ENCODE measurements at places on chromosomes 11 and 22.
A peak's percentile ranks its signal among the peaks of the same experiment; 100 is the strongest.

GRCh38 chr11:111429066-111429506 lies 50.0 kb upstream of the POU2AF1 start:
- DNase-seq: peak; percentile 48

- DNase-seq: no peak
Measured at GRCh38 chr11:77109236-77110019, 6.8 kb downstream of the OMP start.

- no peak for DNase-seq
Measured at GRCh38 chr22:44147008-44147645, 33.6 kb upstream of the PARVG start.

GRCh38 chr11:28743061-28743550 lies 634.9 kb downstream of the METTL15 start:
- no peak for DNase-seq

- no peak for DNase-seq
Measured at GRCh38 chr11:81705283-81705682, 1028.4 kb downstream of the FAM181B start.

DNA sequence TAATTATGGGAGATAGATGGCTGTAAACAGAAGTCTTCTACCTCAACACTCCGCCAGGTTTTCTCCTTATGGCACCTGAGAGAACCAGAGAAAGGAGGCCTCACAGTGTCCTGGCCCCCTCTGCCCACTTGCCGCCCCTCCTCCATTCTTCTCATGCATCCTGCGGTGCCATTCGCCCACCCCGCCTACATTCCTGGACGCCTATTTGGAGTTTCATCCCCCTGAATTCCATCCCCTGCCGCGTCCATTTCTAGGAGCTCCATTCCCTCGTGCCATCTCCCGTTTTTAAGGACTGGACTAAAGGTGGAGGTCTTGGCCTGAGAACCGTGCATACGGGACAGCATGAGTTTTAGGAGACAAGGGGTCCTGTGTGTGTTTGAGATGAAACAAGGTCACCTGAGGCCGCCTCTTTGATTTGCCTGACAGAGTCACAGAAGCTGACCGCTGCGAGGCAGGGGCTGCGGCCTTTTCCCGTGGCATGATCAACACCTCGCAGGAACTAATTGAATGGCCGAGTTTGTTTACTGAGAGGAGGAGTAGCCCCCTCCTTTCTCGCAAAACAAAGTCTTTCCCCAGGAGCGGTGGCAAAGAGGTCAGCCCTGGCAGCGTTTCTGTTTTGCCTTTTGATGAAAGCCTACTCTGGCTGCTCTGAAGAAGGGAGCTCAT lies 246.2 kb downstream of the ST3GAL4 start:
- DNase-seq: no peak

DNA sequence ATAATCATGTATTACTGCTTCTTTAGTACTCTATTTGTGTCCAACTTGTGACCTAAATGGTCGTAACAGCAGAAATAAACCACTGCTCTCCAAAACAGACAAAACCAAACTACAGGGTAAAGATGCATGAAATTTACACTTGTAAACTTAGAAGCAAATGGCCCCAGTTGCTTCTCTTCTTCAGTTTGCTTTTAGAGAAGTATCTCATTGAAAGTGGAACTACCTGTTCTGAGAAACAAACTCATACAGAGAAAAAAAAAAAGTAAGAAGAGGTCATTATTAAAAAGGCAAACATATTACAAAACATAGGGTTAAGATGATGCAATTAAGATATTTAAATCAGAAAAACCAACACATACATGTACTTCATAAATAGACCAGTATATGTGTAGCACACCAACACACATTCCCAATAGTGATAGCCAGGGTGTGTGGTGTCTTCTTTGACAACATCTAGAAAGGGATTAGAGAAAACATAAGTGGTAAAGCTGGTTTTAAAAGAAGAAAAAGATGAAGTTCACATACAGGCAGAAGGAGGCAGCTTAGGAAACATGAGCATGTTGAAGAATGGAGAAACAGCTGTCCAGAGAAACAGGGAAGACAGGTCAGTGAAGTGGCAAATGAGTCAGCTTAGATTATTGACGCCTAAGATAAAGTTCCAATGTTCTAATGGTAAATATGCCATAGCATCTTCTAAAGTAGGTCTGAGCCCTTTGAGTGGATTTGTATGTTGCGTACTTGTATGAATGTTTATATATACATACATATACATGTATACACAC lies 844.7 kb upstream of the CCDC90B start:
- no peak for DNase-seq

DNA sequence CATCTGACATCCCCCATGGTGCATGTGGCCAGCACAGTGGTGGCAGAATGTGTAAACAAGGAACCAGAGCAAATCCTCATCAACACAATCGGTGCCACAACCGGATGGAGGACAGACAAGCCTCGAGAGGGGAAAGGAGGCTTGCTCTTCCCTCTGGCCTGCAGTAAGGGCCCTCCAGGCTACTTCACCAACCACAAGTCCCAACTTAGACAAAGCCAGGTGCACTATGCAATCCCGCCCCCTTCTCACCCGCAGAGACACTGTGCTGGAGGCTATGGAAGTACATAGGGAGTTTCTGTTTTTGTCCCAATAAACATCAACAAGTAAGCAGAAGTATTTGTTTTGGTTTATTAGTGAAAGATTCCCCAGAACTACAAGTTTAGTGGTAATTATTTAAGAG lies 54.3 kb downstream of the SPATA19 start:
- no peak for DNase-seq

- DNase-seq: no peak
Measured at GRCh38 chr22:27383896-27384295, 417.7 kb downstream of the MN1 start.

- DNase-seq: peak; percentile 16
Measured at GRCh38 chr22:45799291-45799690, 127.7 kb downstream of the ATXN10 start.

DNA sequence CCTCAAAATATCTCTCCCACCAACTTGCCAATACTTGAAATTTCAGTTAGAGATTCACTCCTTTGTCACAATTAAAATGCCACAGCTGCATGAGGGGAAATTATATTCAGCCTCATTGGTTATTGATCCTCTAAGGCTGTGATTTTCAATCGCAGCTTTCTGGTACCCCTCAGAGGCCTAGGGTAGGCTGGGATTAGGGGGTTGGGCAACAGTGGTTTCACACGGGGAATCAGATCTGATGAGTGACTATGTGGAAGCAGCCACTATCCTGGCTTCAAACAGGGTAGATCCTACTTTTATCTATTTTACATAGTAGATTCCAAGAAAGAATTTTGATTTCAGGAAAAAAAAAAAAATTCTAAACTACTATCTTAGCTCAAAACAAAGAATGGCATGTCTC lies 252.5 kb downstream of the DCDC1 start:
- no peak for DNase-seq

DNA sequence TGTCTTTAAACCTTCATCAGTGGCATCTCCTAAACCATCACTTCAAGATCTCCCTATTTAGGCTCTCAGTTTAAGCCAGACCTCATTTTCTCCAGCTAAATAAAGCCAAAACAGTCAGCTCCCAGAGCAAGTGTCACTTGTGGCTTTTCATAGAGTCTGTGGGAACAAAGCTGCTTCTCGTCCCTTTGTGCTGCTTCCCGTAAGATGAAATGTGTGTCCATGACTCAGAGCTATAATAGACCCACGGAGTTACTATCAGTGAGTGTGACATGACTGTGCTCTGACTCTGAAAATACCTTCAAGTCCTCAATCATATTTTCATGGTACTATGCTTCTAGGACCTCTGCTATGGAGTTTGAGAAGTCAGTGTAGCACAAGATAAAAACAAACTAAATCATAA lies 57.3 kb upstream of the SLN start:
- DNase-seq: peak; percentile 72

GRCh38 chr11:123046473-123047259 lies 15.3 kb downstream of the HSPA8 start:
- no peak for DNase-seq

DNA sequence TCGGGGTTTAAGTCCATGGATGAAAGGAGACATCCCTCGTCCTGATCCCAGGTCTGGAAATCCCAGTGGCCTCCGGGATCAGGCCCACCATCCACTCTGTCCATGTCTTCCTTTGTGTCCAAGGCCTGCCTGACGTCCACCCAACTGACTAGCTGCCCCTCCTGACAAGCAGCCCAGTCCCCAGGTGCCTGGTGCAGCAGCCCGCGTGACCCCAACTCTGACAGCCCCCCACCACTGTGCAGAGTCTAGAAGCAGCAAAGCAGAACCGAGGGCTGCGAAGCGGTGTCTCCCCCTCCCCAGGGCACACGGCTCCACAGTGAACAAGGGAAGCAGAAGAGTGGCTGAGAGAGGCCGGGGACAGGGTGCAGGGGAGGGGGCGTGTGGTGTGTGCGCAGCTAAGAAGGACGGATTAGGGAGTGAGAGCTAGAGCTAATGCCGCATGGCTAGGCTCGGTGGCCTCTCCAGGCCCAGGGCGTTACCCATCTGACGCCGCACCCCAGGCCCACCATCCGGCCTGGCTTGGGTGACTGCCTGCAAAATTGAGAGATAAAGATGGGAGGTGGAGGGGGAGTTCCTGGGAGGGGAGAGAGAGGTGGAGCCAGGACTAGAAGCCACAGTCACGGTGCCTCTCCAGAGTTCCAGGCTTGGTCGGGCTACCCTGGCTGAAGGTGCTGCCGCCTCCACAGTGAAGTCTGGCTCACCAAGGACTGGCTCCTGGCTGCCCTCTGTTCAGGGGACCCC lies 16.6 kb upstream of the BAIAP2L2 start:
- no peak for DNase-seq

GRCh38 chr11:89181111-89181510 lies 3.4 kb downstream of the TYR start:
- DNase-seq: no peak

DNA sequence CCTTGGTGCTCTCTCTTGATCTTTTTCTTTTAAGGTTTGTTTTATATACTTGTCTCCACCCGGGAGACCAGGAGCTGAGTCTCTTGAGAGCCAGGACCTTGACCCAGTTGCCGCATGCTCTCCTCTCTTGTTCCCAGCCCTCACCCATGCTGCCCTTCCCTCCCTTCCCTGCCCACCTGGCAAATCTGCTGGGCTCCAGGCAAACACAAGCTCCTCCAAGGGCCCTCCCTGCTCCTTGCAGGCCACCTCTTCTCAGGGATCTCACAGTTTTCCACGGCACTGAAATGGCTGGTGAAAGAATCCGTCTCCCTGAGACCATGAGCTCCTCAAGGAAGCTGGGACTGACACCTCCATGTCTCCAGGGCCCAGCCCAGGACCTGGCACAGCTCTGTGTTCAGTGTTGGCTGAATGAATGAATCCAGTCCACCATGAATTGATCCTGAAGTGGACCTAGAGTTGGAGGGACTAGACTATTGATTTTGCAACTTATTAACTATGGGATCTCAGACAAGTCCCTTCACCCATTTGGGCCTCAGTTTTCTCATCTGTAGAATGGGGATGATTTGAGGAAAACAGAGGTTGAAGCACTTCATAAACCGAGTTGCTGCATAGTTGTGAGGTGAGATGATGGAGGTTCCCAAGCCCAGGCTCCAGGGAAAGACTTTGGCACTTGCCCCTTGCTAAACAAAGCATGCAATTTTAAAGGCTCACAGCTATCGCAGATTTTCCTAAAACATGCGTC lies 25.1 kb upstream of the FBLN1 start:
- DNase-seq: no peak

GRCh38 chr11:30348035-30348434 lies 25.1 kb downstream of the ARL14EP start:
- no peak for DNase-seq

DNA sequence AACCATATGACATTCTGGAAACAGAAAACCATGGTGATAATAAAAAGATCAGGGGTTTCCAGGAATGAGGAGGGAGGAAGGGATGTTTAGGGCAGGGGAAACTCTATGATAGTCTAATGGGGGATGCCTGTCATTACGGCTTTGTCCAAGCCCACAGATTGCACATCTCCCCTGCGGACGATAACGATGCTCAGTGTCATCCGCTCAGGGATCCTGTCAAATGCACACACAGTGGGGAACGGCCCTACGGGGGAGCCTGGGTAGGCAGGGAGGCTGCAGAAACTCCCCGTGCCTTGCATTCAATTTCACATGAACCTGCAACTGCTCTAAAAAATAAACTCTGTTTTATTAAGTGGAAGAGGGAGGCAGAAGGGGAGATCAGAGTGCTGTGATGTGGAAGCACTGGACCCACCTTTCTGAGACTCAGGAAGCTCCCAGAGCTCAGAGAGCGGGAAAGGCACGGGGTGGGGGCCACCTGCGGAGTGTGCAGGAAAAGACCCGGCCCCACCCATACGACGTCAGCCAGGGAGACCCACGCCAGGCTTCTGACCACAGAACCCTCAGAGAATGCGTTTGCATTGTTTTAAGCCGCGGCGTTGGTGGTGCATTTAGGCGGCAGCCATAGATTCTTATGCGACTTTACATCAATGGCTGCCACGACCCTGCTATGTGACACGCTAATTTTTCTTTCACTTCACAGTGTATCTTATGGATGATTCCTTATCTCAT lies 543.5 kb downstream of the BRD1 start:
- no peak for DNase-seq

DNA sequence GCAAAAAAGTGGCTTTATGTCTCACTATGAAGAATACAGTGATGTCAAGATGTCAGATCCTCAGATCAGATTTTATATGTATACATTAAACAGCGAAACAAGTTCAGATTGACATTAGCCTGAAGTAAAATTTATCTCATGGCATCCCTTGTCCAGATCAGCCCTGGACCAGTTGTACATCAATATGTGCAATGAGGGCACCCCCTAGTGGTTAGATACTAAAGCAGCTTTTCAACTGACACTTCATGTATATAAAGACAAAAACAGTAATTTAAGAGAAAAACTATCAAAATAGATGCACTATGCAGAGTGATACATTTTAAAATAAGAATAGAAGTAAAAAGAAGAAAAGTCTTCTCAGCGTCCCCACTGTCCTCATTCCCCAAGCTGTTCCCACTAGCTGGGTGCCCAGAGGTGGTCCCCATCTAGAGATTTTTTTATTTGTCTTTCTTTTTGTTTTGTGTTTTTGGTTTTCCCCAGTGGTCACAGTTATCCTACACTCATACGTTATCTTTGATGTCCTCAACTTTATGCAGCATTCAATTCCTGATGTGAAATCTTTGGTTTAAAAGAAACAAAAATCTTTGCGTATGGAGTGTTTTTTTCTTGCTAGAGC lies 2193.4 kb upstream of the RAG2 start:
- peak; percentile 77 for DNase-seq

DNA sequence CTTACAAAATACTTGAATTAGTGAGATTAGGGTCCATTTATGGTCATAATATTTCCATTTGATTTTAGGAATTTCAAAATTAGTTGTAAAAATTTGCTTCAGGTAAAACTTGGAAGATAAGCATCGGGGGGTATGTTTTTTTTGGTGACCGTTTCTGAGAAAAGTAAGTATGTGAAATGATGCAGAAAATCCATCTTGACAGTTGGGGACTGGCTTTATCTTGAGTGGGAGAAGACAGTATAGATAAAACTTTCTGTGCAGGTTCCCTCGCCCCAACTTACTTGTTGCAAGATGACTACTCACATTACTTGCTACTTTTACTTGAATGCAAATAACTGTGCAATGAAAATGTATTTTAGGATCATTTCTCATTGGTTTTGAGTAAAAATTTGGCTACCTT lies 49.5 kb downstream of the DNAJC24 start:
- DNase-seq: no peak

GRCh38 chr22:19970031-19970478 lies 28.4 kb upstream of the TXNRD2 start:
- DNase-seq: no peak

- DNase-seq: no peak
Measured at GRCh38 chr11:33358150-33358831, 101.1 kb downstream of the HIPK3 start.

GRCh38 chr22:47152938-47153337 lies 390.5 kb downstream of the TBC1D22A start:
- no peak for DNase-seq
